NCI-H524 treated with DMSO at 0.1 percent for 48 hours (cell line): ENCODE measurements at places on chromosomes 5 and 9.

- DNase-seq = peak; percentile 33
These were observed at the start of gene UGT3A2 for GRCh38 chr5:36066540-36067210. Gene UGT3A2 (minus strand): TSS chr5:36066882. CDS start chr5:36066789, 93 bp downstream.

DNA sequence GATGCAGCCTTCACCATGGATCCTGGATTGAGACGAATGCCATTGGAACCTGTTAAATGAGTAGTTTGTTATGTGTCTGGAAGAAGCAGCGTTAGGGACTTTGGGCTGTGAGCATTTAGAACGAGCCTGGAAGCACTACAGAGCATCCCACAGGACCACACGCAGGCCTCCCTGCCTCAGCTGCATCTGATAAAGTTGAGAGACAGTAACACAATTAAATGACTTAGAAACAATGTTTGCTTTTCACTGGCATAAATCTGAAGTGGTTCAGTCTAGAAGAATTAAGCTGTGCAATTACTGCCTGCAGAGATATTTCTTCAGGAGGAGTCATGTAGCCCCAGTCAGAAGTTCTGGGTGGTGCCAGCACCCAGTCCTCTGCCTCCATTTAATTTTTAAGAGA lies 9.8 kb upstream of the TLX3 start:
- DNase-seq = no peak

- no peak for DNase-seq
These were observed 25.1 kb downstream of the IL7R start for GRCh38 chr5:35881758-35882157.

GRCh38 chr5:180466316-180466715 lies 27.9 kb upstream of the CNOT6 start:
- no peak for DNase-seq

- DNase-seq = no peak
These were observed 1.4 kb upstream of the THG1L start for GRCh38 chr5:157729858-157730257.

DNA sequence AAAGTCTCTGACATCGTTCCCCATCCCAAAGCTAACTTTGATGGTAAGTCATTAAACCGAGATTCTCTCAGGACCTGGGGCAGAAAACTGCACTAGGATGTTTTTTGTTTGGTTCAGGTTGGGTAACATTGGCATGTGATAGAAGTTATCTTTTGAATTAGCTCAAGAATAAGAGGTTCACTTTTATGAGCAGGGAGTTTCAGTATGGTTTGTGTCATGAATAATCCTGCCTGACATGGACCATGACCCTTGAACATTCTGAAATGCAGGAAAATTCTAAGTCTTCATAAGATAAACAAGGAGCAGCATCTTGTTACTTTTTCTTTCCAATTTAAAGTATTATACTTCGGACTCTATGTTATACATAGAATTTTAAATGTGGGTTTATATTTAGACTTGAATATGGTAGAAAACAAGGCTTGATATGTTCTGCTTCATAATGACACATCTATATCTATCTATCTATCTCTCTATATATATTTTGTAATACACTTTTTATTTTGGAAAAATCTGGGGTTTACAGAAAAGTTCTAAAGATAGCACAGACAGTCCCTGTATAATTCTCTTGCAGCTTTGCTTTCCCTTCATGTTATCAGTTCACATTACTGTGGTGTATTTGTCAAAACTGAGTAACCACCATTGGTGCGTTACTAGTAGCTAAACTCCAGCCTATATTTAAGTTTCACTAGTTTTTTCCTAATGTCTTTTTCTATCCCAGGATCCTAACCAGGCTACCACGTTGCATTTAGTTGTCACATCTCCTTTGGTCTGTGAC lies 102.7 kb upstream of the TAF11L2 start:
- no peak for DNase-seq

- no peak for DNase-seq
These were observed 195.0 kb downstream of the KIAA0825 start for GRCh38 chr5:94423411-94423810.

DNA sequence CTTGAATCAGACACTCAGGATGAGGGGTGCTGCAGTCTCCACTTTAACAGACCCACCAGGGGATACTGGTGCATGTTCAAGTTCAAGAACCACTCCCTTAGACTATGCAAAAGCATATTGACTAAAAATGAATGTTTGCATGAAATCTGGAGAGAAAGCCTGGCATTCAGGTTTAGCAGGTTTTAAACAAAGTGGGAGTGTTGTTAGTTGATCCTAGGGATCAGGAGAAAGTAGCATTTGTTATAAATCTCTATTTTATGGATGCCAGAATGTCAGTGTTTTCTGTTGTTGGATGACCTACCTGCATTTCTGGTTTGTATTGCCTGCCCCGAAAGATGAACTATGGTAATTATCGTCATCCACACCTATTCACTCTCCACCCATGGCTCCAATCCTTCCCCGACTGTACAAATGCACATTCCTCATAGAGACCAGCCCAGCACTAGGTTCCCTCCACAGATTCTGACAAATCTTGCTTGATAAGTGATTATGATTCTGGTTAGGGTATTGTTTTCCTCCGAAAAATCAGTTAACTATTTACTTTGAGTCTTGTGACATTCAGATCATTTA lies 17.2 kb downstream of the TMEM252 start:
- no peak for DNase-seq

DNA sequence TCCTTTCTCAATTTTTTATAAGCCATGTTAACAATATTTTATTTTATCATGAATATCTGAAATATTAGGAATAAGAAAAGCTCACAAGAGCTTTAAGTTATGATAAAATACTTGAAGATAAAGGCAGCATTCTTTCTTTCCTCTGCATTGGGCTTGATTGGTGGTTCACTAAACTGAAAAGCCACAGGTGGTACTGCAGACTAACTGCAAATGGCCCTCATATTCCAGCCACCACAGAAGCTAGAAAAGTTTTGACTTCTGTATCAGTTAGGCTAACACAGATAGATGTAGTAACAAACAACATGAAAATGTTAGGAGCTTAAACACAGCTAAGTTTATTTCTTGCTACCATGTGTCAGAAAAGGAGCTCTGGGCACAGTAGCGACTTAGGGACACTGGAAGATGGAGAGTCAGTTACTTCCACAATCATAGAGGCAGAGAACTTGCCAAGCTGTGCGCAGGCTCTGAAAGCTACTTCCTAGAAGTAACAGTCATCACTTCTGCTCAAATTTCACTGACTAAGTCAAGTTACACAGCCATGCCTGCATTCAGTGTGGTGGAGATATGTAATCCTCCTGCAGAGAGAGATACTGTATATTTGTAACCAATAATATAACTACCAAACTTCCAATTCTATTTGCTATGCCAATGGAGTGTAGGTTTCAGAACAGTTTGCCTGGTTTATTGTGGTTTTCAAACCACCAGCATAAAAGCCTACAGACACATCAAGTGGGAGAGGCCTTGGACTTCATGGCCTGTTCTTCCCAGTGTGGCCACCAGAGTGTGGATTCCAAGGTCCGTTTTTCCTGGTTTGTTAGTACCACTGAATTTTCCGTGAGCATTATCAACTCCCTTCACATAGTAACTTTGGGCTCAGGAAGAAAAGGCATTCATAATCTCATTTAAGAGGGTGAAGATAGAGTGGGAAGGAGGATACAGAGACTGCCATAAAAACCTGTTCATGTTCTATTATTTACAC lies 268.3 kb downstream of the PJA2 start:
- DNase-seq = no peak

GRCh38 chr5:139038613-139039305 lies 159.4 kb downstream of the SIL1 start:
- DNase-seq = no peak

- no peak for DNase-seq
These were observed 23.9 kb downstream of the CLTA start for GRCh38 chr9:36214571-36214970.

GRCh38 chr5:125331987-125332598 lies 585.7 kb upstream of the ZNF608 start:
- no peak for DNase-seq

- no peak for DNase-seq
These were observed 2.8 kb upstream of the IL3 start for GRCh38 chr5:132057498-132058255.

DNA sequence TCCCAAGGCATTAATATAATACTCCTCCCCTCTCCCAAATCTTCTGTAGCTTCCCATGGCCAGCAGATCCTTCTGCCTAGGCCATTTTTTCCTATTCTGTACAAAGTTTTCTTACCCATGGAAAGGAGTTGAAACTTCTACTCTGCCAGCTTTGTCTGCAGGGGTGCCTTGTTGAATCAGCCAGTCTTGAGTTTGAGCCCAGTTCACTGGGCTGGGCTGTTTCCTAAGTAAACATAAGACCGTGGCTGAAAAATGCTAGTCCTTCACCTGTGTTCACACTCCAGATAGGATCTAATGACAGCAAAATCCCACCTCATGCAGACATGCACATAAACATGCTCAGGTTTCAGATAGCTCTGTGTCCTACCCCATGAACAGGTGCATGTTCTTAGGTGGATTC lies 10.4 kb downstream of the TEX48 start:
- DNase-seq = no peak

DNA sequence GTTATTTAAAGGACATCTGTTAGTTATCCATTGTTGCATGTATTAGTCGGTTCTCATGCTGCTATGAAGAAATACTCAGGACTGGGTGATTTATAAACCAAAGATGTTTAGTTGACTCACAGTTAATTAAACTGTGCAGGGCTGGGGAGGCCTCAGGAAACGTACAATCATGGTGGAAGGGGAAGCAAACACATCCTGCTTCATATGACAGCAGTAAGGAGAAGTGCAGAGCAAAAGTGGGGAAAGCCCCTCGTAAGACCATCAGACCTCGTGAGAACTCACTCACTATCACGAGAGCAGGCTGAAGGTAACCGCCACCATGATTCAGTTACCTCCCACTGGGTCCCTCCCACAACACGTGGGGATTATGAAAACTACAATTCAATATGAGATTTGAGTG lies 2064.1 kb downstream of the MAT2B start:
- DNase-seq = no peak

DNA sequence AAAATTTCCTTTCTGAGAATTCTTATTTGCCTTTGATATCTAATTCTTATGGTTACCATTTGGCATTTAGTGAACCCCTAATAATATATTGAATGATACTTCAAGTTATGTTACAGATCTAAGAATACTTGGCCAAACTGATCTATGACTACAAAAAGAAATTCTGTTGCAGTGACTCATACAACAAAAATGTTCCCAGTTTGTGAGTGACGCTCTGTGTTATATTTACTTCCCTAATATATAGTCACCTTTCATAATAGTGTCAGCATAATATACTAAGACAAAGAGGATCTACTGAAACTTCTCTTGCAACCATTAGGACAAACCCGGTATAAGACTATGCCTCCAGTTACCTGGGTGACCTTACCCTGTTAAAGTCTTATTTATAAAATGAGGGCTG lies 216.9 kb upstream of the TLX3 start:
- no peak for DNase-seq

GRCh38 chr5:107517185-107518033 lies 153.3 kb downstream of the EFNA5 start:
- DNase-seq = no peak

DNA sequence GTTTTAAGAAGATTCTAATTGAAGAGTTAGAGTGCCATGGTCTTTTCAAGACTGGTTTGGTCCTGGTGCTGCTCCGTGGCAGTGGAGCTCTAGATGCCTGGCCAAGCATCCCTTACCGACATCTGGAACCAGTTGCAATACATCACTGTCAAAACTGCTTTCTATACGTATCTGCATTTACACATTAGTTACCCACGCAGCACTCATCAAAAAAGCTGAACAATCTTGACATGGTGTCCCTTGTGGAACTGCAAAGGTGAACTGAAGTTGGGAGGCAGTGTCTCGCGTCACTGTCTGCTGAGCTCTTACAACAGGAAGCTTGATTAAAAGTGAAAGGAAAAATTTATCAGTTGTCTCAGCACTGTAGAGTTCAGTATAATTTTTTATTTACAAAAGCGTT lies 82.6 kb downstream of the PBX3 start:
- no peak for DNase-seq

DNA sequence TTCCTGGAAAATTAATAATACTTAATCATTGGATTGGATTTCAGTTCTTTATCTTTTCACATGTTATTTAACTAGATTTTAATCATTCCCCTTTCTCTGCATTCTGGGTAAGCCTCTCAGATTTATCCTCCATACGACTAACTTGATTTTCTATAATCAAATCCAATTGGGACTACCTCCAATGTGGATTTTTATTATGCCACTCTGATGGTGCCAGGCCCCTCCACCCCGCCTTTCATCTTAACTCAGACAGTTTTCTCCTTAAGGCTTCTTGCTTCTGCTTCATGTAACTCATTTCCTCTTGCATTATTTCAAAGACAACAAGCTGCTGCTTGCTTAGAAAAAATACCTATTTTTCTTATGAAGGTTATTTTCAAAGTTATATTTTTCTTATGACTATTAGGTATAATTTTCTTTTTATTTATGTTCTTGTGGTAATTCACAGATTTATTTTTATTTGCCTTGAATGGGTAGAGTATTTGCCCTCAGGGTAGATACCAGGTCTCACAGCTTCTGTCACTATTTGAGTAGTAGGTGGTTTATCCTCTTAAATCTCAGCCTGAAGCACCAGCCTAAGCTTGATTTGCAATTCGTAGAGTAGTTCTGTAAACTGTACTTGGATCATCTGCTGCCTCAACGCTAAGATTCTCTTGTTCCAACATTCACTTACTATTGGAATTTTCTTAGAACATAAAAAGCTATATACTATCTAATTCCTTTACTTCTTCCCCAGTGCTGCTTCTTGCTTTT lies 659.0 kb upstream of the ARRDC3 start:
- DNase-seq = no peak

DNA sequence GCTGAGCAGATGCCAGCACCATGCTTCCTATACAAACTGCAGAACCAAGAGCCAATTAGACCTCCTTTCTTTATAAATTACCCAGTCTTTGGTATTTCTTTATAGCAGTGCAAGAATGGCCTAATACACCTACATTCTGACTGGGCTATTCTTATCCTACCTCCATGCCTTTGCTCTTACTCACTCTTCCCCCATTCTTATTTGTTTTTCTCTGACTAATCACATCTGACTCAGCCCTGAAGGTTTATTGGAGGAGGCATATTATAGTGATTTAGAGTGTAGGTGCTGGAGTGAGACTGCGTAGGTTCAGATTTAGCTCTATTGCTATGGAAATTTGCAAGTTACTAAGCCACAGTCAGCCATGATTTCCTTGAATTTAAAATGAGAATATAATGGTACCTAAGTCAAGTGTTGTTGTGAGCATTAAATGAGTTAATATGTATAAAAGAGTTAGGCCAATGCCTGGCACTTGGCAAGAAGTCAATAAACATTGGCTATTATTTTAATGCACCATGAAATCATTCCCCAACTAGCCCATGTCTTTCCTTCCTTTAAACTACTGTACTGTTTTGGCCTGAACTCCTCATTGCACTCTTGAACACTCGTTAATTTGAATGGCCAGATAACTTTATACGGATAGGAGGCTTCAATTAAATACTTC lies 531.2 kb upstream of the ZNF608 start:
- DNase-seq = no peak

GRCh38 chr5:65086234-65086890 lies 317.6 kb downstream of the CWC27 start:
- no peak for DNase-seq

DNA sequence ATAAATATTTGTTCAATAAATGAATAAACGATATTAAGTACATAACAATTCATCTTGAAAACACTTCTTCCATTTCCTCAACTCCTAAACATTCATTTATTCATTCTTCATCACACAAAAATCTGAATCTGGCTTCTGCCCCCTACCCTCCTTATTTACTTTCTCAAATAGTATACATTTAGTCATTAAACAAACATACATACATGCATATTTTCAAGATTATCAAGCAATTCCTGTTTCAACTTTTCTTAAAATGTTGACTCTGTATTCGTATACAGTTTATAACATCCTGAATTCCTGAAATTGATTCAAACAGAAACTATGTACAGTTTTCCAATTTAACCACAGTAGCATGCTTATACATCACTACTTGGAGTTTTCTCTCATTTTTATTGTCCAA lies 129.0 kb downstream of the MUSK start:
- no peak for DNase-seq
